ENCODE measurements at places on chromosomes 1 and 21.

DNA sequence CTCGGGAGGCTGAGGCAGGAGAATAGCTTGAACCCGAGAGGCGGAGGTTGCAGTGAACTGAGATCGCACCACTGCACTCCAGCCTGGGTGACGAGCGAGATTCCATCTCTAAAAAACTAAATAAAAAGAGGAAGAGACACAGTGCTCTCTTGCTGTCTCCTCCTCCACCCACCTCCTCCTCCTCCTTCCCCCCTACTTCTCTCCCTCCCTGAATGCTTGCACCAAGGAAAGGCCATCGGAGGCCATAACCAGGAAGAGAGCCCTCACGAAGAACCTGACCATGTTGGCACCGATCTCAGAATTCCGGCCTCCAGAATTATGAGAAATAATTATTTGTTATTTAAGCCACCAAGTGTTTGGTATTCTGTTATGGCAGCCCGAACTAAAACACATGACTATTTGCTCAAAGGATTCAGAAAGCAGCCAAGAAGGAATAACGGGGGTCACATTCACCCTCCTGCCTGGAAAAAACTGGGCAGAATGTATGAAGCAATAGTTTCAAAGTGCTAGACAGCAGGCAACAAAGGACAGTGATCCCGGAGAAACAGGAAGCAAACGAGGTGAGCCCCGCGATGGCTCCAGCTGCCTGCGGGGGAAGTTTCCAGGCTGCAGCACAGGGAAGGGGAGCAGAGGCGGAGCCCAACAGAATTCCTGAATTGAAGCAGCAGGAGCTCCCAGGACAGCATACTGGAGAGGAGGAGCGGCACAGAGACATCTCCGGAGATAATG lies 35.8 kb downstream of the LDLRAD1 start:
- no peak for DNase-seq

GRCh38 chr1:29808141-29808995 lies 572.0 kb downstream of the PTPRU start:
- no peak for DNase-seq

DNA sequence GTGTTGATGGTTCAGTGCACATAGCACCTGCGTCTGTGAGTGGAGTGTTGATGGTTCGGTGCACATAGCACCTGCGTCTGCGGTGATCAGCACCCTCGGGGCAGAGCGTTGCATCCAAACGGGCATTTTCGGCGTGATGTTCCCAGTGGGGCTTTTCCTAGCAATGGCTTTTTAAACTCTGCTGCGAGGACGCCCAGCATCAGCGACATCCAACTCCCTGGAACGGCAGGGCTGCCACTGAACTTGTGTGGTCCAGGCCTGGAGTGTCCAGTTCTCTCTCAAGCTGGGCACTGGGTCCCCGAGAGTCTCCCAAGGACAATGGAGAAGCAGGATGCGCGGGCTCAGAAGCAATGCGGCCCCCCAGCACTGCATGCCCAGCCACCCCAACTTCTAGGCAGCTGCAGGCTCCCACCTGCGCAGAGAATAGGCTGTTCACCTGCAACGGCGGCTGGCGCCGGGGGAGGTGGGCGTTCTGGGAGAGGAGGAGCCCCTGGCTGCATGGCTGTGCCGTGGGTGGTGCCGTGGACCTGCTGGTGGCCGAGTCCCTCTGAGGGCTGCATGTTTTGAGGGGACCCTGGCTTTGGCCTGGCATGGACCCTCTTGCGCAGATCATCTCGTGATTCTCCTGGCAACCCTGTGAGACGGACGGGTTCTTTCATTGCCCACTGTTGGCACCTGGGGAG lies 10.1 kb upstream of the C1orf174 start:
- no peak for DNase-seq

- no peak for DNase-seq
Measured at GRCh38 chr1:212162635-212163034, 122.6 kb upstream of the PPP2R5A start.

DNA sequence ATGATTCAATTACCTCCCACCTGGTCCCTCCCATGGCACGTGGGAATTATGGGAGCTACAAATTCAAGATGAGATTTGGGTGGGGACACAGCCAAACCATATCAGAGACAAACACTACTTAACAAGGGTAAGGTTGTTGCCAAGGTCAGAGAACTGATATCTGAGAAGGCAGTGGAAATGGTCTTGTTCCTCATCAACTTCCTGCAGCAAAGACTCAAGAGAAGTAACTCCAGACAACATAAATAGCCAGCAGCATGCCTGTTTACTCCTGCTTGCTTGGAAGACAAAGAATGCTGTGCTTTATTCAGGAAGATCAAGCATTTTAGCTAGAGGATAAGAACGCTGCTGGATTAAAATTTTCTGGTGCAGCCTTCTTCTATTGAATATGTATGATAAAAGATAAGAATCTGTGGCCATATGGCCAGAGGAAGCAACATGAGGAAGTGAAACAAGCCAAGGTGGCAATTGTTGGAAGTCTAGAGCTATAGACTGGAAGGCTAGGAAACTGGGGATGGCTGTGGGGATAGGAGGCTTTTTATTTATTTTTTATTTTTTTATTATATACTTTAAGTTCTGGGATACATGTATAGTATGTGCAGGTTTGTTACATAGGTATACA lies 36.4 kb downstream of the DDAH1 start:
- no peak for DNase-seq

GRCh38 chr1:16920951-16921350 lies 780 bp upstream of the CROCC start:
- no peak for DNase-seq

DNA sequence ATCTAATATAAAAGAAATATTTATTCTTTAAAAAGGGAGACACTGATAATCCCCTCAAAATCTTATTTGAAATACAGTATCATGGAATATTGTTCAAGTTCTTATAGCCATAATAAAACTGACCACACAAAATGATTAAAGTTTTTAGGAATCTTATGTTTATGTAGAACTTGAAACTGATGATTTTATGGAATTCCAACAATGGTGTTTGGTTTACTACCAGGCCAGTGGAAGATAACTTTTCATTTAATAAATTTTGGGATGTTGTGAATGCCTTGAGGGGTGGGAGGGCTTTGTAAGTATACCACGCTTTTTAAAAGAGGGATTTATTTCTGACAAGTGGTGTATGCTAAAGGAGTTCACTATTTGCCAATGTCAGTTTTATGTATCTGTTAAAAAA lies 87.7 kb downstream of the RAB3GAP2 start:
- DNase-seq: no peak

- DNase-seq: no peak
Measured at GRCh38 chr1:29806646-29807319, 570.5 kb downstream of the PTPRU start.

GRCh38 chr1:187300081-187300480 lies 471.3 kb downstream of the PLA2G4A start:
- DNase-seq: no peak

GRCh38 chr1:95257758-95258157 lies 23.7 kb downstream of the RWDD3 start:
- DNase-seq: no peak

DNA sequence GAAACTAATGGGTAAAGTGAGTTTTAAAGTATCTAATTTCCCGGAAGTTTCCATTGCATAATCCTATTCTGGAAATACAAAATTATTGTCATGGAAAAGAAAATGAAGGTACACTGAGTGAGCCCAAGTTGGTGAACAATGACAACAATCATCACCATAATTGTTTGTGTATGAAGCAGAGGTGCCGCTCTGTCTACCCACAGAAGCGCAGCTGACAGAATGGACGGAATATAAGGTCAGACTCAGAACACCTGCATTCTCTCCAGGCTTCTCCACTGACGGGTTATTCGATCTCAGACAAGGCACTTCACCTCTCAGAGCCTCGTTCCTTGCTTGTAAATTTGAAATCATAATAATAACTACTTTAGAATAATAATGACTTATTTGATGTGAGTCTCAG lies 99.1 kb upstream of the NGF start:
- no peak for DNase-seq

- no peak for DNase-seq
Measured at GRCh38 chr1:231781892-231782291, 155.3 kb downstream of the DISC1 start.

GRCh38 chr21:25733859-25734653 lies 648 bp downstream of the ATP5PF start:
- DNase-seq: no peak

GRCh38 chr1:80441664-80442063 lies 1359.1 kb upstream of the ADGRL2 start:
- no peak for DNase-seq

DNA sequence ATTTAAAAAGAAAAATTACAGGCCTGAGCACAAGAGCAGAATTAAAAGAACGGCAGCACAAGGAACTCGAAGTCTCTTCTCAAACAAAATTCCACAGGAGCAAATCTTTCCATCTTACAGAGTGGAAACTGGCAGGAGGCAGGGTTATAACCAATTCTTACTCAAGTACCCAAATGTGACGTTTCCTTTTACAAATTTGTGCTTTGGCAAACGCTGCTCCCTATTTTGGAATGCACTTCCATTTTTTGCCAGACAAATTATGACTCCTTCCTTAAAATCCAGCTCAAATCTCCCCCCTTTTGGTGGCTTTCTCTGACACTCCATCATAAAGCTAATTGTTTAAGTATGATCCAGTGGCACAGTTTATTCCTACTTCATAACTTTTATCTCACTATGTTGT lies 7.8 kb downstream of the ERI3 start:
- DNase-seq: no peak

GRCh38 chr1:36248250-36248894 lies 24.1 kb downstream of the THRAP3 start:
- DNase-seq: no peak

DNA sequence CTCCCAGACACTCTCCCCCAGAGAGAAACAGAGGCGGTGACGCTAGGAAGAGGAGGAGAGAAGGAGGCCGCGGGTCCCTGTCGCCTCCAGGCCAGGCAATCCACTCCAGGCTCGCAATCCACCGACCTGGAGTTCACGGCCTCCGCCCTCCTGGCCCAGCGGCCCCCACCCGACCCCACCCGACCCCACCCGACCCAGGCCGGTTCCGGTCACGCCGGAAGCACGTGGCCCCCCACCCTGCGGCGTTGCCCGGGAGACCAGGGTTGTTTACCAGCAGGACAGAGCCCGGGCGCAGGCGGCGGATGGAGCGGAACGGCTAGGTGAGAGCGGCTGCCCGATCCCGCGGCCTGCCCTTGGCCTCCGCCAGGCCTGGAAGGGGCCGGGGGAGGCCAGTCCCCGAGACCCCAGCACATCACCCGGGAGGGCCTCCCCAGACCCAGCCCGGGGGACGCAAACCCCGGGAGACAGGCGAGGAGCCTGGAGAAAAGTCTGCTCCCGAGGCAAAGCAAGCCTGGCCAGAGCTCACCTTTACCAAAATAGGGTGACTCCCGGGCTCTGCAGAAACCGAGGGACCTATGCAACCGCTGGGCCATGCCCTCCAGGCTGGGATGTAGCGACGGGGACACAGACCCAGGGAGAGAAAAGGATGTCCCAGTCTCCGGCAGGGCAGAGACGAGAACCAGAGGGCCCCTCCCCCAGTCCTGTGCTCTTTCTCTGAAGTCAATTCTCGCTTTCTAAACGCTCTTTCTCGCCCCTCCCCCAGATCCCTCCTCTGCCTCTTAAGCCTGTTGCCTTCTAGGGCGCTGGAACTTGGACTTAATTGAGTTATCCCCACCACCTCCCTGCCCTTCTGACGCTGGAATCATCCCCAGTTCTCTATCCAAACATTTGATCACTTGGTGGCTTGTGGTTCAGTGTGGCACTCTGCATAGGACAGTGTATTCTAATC lies at the start of the genes PLA2G2C and UBXN10:
PLA2G2C (minus strand) TSS at position 685 of the 949 bp plus-strand sequence. CDS start 9,155 bp downstream, outside the sequence.
UBXN10 (plus strand) TSS at position 263 of the 949 bp plus-strand sequence. CDS start 4,466 bp downstream, outside the sequence.
- DNase-seq: peak; percentile 81

DNA sequence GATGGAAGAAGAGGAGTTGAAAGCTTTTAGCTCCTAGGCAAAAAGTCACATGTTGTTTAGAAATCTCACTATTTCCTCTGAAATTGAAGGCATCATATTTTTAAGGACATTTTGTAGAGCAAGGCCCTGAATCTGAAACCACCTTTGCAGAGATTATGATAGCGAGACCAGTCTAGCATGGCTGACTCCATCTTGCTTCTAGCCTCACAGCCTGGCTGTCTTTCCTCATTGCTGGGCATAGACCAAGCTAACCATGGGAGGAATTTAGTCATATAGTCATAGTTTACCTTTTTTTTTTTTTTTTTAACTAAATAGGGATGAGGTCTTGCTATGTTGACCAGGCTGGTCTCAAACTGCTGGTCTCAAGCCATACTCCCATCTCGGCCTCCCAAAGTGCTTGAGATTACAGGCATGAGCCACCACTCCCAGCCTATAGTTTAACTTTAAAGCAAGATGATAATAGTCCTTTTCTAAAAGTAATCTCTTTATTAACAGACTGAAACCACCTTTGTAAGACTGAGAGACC lies 42.2 kb upstream of the ZNF326 start:
- DNase-seq: peak; percentile 36

GRCh38 chr1:149972547-149972946 lies 35.9 kb upstream of the MTMR11 start:
- DNase-seq: no peak

- DNase-seq: no peak
Measured at GRCh38 chr1:208113011-208113410, 131.2 kb downstream of the PLXNA2 start.

- no peak for DNase-seq
Measured at GRCh38 chr1:190138702-190139101, 339.0 kb downstream of the BRINP3 start.

- no peak for DNase-seq
Measured at GRCh38 chr1:3028531-3029282, 7.4 kb downstream of the ACTRT2 start.

GRCh38 chr1:183508694-183509093 lies 36.4 kb downstream of the SMG7 start:
- DNase-seq: no peak

- no peak for DNase-seq
Measured at GRCh38 chr1:61898658-61899057, 156.4 kb downstream of the PATJ start.

- DNase-seq: no peak
Measured at GRCh38 chr1:10889650-10890353, 93.4 kb upstream of the CASZ1 start.

- DNase-seq: no peak
Measured at GRCh38 chr1:54291276-54292001, 91.5 kb downstream of the MRPL37 start.

DNA sequence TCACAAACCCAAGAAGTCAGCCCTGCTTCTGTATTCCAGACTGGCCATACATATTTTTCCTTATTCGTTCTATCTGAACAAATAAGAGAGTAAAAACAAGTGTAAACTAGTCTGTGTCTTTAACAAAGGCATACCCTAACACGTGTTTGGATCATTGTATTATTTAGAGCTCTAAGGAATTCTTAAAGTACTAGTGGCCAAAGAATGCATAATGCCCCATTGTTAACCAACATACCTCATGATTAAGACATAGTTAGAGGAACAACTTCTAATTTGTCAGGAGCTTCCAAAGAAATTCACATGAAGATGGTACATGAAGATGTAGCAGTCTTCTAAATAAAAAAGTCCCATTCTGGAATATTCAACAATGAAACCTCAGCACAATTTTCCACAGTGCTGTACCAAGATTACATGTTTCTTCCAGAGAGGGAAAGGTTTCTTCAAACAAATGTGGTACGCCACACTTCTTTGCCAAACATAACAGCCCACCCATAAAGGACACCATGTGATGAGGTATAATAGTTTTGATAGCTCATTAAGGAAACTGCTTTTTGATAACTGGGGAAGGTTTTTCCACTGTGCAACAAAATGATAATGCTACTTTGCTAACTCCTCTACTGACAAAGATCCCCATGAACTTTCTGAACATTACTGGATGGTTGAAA lies 5.0 kb downstream of the PALMD start:
- DNase-seq: no peak
